H7 (cell line): ENCODE measurements at places on chromosomes 4 and X.
A peak's percentile ranks its signal among the peaks of the same experiment; 100 is the strongest.

DNA sequence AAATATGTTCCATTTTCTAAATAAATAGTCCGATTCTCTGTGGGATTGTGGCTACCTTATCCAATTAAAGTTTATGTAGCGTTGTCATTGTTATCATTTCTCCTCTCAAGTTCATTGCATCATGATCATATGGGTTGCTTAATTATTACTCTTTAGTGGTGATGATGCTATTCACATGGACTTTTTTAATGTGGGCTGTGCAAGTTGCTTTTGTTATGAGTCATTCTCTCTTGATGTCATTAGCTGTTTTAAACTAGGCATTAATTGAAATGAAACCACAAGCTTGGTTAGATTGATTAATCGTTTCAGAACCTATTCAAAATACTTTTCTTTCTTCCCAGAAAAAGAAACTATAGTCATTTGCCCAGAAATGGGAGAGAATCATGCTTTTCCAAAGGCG is 38.2 kb downstream of the NHS start:
- DNase-seq, result no peak

DNA sequence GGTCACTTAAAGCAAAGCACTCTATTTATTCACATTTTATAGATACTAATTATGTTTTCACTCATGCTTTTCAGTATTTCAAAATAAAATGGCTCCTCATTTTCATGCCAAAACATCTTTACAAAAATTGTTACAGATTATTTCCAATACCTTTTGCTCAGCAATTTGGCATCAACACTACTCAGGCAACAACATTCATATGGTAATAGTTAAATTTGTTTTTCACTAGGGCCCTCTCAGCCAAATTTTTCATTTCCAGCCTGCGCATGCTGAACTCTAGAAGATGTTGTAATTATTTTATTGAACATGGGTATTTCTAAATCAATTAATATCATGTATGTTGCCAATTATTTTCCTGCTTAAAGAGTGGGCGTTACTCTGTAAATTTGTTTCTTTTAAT is 225.6 kb downstream of the ANTXR2 start:
- DNase-seq, result no peak

- DNase-seq, result peak; percentile 31
Measured at GRCh38 chrX:8849945-8850344, 48.8 kb upstream of the FAM9A start.

- peak; percentile 60 for DNase-seq
Measured at GRCh38 chr4:1241936-1242505, 6.9 kb downstream of the CTBP1 start.

- DNase-seq, result no peak
Measured at GRCh38 chr4:76488455-76488854, 53.4 kb downstream of the SHROOM3 start.

- DNase-seq, result peak; percentile 20
Measured at GRCh38 chr4:13483136-13483767, 888 bp downstream of the RAB28 start.

GRCh38 chr4:166458756-166459155 is 585.7 kb downstream of the TLL1 start:
- no peak for DNase-seq

GRCh38 chrX:110915111-110915510 is 119.5 kb upstream of the CHRDL1 start:
- no peak for DNase-seq

GRCh38 chr4:173189117-173189693 is 20.6 kb downstream of the GALNT7 start:
- DNase-seq, result no peak

GRCh38 chr4:140222171-140222570 is 68.2 kb upstream of the MAML3 start:
- no peak for DNase-seq

GRCh38 chr4:7262134-7262533 is 69.8 kb downstream of the SORCS2 start:
- no peak for DNase-seq

DNA sequence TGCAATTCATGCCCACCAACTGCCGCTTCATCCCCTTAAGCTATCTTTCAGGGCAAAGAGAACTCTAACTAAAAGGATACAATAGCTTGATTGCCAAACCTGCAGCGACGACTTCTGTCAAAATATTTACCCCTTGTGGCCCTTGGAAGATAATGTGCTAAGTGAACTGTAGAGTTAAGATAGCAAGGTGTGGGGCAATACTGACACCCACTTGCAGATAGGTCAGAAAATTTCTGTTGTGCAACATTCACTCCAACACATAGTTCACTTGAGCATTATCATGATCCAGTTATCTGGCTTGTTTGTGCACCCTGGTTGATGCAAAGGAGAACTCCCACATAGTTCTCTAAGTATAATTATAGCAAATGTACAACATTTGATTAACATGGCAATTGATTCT is 55.6 kb downstream of the RHOXF2B start:
- DNase-seq, result no peak

DNA sequence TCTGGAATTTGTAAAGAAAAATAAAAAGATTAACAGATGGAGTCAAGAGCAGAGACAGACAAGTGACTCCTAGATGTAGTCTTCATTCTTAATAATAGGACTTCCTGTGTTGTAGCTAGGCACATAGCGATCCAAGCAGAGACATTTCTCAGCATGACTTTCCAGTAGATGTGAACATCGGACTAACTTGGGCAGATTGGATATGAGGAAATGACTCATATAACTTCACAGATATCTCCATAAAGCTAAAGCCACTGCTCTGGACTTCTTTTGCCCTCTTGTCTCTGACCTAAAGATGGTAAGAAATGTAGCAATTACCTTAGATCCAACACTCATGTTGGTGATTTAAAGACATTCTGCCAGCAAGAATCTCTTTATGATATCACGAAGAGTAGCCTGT is 131.7 kb downstream of the EPHA5 start:
- DNase-seq, result no peak

DNA sequence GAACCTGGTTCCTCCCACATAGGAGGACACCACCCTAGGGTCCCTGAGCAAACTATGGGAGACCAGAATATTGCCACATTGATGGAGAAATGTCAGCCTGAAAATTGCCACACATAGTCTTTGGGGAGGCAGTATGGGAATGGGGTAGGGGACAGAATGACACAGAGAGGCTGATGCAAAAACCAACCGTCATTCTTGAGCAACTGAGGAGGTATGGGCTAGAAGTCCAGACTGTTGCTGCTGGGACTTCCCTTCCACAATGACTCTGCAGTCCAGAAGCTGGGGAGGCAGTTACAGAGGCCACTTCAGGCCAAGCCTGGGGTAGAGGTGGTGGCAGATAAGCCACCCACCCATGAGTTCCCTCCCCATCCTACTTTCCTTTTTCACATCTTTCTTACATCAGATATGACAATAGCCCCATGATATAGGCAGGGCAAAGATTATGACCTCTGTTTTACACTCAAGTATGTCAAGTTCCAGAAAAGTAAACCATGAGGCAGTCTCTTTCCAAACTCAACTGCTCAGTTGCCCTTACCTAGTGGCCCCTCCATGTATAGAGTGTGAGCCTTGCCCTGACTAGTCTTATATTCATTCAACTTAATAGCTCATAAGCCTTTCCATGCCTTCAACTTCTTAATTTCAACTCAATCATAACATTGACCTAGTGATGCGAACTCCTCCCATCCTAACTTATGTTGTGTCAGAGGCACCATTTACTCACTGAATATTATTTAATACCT is 41.7 kb downstream of the VSIG4 start:
- no peak for DNase-seq

DNA sequence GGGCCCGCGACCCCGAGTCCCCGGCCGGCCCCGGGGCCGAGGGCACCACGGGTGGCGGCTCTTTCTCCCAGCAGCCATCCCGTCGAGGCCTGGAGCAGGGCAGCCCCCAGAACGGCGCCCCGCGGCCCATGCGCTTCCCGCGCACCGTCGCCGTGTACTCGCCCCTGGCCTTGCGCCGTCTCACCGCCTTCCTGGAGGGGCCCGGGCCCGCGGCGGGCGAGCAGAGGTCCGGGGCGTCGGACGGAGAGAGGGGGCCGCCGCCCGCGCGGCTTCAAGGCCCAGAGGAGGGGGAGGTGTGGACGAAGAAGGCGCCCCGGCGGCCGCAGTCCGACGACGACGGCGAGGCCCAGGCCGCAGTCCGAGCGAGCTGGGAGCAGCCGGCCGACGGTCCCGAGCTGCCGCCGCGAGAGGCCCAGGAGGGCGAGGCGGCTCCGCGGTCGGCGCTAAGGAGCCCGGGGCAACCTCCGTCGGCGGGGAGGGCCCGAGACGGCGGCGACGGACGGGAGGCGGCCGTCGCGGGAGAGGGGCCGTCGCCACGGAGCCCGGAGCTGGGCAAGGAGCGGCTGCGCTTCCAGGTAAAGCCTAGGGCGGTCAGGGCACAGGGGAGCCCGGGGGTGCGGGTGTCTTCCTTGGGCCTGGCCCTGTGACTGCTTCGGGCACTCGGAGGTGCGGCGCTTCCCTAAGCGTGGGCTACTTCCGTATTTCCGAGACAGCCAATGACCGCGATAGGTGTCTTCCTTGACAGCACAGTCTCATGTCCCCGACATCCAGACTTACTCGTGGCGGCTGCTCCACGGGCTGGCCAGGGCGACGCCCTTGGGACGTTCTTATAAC is 845 bp downstream of the ZAR1 start:
- DNase-seq, result peak; percentile 78

DNA sequence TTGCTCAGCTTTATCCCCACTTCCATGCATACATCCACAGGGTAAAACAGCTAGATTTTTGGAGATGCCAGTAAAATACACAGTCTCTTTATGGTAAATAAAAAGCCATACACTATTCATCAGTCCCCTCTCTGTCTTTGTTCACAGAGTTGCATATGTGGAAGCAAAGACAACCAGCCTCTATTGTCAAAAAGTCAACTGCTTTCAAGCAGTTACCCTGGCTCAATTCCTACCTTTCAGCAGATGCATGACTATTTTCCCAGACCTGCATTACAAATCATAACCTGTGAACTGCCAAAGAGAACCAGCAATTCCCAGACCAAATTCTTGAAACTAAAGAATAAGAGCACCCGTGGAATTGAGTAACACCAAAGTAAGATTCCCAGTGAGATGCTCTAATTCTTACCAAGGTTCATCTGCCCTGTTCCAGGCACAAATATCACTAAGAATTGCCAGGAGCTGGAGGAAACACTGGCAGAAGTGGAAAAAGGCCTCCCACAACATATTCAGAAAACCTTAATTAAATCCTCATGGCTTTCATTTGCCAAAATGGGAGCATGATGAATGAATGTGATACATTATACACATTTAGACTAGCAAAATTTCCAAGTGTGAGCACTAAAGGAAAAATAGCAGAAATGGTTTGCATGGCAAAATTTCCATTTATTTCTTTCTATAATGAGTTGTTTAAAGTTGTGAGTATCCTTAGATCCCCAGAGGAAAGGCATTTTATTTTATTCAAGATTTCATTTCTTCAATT is 391.2 kb upstream of the ADGRL3 start:
- no peak for DNase-seq

DNA sequence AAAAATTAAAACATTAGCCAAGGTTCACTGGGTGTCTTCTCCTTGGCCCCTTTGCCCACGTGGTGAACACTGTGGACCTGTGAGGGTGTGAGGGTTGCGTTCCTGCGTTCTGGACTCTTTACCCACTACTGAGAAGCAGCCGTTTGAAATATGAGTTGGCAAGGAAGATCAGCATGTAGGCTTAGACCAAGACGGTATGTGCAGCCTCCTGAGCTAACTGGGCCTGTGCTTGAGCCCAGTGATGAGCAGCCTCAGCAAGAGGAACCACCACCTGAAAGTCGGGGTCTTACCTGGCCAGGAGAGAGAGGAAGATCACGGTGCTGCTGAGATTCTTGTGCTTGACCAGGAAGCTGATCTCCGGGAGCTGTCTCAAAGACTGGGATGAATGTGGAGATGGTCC is 19.5 kb downstream of the RGS12 start:
- no peak for DNase-seq

DNA sequence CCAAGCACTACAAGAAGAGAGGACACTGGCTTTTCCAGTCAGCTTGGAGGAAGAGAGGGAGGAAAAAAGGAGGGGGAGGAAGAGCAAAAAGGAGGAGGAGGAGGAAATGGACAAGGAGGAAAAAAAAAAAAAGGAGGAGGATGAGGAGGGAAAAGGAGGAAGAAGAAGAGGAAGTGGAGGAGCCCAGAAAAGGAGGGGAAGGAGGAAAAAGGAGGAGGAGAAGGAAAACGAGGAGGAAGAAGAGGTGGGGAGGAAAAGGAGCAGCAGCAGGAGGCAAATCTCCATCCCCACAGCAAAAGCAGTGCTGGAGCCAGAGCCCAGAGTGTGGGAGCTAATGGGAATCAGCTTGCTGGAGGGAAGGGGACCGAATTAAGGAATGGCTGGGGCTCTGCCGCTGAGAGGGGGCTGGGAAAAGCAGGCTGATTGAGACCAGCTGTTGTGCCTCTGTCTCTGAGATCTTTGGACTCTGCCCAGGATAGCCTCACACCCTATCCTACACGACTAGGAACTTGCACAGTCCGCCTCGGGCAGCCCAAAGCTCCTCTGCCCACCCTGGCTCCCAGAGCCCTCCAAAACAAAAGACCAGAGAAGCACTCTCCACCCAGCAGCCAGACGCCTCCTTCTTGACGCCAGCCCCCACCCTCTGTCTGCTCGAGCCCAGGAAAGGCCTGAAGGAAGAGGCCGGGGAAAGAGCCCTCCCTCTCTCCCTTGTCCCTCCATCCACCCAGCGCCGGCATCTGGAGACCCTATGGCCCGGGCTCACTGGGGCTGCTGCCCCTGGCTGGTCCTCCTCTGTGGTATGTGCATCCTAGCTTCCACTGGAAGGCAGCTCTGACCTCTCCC is at the start of gene XPNPEP2:
TSS of gene XPNPEP2 (plus strand) at position 514 of the 843 bp plus-strand sequence. CDS start at position 749, 235 bp downstream.
- DNase-seq, result peak; percentile 74

DNA sequence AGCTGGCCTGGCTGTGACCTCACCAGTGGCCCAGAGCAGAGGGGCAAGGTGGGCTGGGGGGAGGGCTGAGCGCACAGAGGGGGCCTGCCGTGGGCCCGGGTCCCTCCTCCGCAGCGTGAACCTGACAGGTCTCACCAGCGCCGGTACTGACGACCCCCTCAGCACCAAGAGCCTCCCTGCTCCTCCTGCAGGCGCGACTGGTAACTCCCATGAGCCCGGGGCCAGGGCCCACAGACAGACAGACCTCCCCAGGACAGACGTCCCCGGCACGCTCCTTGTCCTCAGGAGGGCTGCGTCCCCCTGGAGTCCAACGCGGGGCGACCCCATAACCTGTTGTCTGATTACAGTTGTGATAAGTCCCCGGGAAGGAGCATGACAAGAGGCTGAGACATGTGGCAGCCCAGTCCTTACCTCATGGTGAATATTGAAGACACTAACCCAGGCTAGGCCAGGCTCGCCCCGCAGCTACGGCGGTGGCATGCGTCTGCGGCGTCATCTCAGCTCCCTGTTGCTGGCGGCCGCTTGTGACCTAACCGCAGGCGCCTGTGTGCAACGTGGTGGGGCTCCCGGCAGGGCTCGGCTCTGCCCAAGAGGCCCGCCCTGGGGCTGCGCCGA is 8.5 kb downstream of the AKAP17A start:
- peak; percentile 48 for DNase-seq

- no peak for DNase-seq
Measured at GRCh38 chrX:20333672-20334071, 67.0 kb upstream of the RPS6KA3 start.

GRCh38 chrX:133918361-133918771 is 67.0 kb downstream of the GPC3 start:
- no peak for DNase-seq

- peak; percentile 33 for DNase-seq
Measured at GRCh38 chrX:119218198-119218597, 17.9 kb upstream of the PGRMC1 start.
